ENCODE measurements at places on chromosomes 2 and 18.

- no peak for DNase-seq
These were observed 4.7 kb upstream of the KCNF1 start for GRCh38 chr2:10906926-10907625.

DNA sequence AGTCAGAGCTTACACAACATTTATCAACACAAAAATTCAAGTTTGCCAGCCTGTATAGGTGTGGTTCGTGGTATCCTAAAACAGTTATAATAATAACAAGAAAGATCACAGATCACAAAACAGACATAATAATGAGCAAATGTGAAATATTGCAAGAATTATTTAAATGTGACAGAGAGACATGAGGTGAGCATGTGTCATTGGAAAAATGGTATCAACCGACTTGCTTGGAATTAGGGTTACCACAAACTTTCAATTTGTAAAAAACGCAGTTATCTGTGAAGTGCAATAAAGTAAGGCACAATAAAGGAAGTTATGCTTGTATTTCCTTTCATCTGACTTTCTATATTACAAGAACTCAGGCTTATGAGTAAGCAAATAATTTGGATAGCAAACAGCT lies 116.8 kb downstream of the IKZF2 start:
- DNase-seq = no peak

GRCh38 chr2:106339132-106339531 lies 129.1 kb downstream of the RGPD3 start:
- DNase-seq = no peak

DNA sequence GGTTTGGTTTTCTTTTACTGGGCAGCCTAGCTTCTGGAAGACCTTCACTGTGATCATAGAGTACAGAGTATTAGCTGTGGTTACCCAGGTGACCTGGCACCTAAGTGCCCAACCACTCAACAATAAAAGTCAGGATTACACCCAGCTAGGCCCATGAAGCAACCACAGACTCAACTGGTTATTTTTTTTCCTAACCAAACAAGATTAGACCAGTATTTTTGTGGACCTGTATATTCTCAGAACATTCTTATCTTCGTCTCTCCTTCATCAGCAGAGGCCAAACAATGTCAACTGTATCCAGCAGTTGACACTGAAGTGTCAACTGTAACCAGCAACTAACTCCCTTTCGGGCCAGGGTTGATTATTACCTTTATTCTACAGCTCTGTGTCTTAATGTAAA lies 289.2 kb upstream of the SLC39A10 start:
- DNase-seq = no peak

GRCh38 chr2:103401621-103402020 lies 639.8 kb downstream of the TMEM182 start:
- DNase-seq = no peak

DNA sequence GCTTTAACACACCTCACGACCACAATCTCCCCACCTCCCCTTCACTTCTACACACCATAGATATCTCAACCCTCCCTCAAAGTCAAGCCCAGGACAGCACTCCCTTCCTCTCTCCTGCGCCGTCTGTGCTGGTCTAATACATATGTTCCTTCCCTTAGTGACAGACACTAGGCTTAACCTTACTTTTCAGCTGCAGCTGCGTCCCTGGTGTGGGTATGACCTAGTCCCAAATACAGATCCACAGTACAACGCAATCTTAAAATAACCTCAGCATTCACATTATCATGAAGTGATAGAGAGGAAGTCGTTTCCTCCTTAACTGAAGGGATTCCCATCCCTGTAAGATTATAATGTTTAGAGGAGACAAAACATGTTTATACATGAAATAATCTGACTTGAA lies 192.7 kb upstream of the TANK start:
- no peak for DNase-seq

- peak; percentile 10 for DNase-seq
These were observed 258.0 kb downstream of the MTX2 start for GRCh38 chr2:176526995-176527901.

DNA sequence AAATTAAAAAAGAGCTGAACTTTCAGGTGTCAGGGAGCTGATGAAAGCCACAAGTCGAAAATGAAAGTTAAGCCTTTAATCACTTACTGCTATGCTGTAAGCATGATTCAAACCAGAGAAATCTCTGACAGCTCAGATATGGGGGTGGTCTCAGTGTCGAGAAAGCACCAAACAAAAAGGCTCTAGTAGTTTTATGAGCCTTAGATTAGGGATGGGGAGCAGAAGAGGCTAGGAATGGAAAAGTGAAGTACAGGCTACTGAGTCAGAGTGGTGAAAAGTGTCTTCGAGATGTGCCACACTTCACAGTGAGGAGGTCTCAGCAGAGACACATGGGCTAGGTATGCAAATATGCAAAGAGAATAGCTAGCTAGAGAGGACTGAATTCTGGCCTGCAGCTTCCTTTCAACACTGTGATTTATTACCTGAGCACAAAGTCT lies 482.2 kb downstream of the SPAG16 start:
- peak; percentile 41 for DNase-seq

- DNase-seq = no peak
These were observed 1.8 kb upstream of the AGBL5 start for GRCh38 chr2:27049422-27050280.

DNA sequence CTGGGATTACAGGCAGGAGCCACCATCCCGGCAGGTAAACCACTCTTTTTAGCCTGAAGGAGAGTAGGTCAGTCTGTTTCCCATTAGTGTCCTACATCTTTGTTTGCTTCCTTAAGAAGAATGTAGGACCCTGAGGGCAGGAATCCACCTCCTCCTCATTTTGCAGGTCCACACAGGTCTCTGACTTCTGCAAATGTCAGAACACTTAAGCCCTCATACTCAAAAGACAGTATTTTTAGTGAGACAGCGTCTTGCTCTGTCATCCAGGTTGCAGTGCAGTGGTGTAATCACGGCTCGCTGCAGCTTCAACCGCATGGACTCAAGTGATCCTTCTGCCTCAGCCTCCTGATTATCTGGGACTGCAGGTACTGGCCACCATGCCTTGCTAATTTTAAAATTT lies 9.3 kb downstream of the PSTPIP2 start:
- DNase-seq = no peak

- no peak for DNase-seq
These were observed 129.1 kb upstream of the CAB39 start for GRCh38 chr2:230583581-230583980.

GRCh38 chr18:63240531-63241316 lies 78.8 kb downstream of the BCL2 start:
- DNase-seq = no peak

- DNase-seq = no peak
These were observed 1.3 kb downstream of the PLB1 start for GRCh38 chr2:28497206-28497605.

DNA sequence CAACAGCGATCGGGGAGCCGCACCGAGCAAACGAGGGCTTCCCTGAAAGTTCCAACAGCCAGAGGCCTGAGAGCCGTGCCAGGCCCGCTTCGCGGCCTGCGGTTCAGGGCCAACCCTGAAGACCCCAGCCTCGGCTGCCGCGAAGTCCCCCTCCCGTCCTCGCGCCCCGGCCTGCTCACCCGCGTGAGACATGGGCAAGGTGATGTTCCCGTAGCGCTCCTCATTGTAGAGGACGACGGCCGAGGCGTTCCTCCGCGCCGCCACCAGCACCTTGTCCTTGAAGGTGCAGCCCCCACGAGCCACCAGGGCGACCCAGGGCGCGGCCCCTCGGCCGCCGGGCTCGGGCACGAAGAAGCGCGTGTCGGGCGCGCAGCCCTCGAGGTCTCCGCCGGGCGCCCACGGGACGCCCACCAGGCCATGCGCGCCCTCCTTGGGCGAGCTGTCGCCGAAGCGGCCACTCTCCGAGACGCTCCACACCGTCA lies 510 bp downstream of the RNF149 start:
- DNase-seq = peak; percentile 16

GRCh38 chr2:181770150-181770549 lies 89.8 kb upstream of the NEUROD1 start:
- no peak for DNase-seq

DNA sequence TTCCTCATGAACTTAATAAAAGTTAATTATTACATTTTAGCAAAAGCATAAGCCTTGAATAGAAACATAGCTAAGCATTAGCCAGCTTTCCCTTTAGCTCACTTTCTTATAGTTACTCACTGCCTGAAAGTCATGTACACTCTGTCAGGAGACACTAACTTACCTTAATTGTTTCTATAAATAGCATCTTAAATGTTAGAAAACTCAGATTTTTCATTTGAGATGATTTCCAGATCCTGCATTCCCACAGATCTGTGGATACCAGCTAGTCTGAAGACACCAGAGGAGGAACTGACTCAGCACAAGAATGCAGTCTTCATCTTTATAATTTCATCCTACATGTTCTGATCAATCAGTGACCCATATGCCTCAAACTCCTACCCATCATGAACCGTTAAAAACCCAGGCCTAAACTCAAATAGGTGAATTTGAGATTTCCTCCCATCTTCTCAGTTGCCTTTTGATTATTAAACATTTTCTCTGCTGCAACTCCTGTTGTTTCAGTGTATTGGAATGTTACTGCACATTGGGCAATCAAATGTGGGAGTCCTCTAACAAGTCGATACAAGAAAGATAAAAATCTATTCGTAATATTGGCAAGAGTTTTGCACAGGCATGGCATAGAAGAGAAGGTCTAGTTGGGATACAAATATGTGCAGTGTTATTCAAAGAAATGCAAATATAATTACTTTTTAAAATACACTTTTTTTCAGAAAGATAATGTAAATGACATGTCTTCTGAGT lies 857.4 kb upstream of the CDH2 start:
- peak; percentile 27 for DNase-seq

DNA sequence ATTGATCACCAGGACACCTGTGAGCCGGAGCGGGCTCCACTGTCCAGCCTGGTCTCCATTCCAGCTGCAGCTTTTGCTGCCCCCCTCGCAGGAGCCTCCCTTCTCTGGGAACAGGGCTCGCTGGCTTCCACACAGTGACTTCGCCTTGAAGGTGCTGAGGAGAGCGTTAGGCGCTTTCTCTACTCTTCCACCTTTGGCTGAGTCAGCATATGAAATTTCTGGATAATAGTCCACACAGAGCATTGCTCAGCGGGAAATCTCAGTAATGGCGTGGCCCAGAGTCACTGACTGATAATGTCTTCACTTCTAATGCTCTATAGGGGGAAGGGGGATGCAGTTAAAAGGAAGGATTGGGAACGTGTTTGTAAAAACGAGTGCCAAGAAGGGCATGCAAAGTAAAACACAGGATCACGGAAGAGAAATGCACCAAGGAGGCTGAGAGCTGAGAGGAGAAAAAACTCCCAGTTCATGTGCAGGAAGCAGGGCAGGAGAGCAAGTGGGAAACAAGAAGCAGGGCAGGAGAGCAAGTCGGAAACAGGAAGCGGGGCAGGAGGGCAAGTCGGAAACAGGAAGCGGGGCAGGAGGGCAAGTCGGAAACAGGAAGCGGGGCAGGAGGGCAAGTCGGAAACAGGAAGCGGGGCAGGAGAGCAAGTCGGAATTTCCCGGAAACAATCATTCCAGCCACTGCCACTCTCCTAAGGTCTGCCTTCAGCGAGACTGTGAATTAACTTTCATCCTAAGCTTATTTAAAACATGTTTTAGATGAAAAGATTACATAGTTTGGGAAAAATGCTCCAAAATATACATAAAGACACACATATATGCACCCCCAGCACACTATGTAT lies 77.7 kb downstream of the MYT1L start:
- DNase-seq = no peak

DNA sequence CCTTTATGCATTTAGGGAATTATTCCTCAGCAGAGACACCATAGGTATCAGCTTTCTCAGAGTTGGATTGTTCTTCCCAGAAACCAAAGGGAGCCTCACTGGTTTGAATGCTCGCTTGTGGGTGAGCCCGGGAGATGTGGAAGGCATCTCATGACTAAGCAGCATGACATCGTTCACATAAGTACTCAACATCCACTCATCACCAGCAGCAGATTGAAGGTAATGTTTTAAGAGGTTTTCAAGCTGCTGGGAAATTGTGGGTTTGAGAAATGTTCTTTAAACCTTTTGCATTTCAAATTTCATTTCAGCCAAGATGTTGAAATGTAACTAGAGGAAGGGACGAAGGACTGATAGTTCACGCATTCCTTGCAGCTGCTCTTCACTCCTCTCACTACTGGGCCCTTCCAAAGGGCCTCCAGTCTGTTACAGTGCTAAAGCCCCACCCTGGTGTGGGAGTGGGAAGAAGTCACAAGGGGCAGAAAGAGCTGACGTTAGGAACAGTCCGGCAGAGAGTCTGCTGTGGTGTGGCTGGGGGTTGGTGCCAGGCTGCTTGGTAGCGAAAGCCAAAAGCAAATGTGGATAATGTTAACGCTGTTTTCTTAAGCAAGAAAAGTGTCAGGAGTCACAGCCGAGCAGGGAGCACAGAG lies 324.5 kb upstream of the EPHA4 start:
- peak; percentile 10 for DNase-seq

- DNase-seq = peak; percentile 97
These were observed 61.7 kb downstream of the MAP4K4 start for GRCh38 chr2:101759162-101759561.

DNA sequence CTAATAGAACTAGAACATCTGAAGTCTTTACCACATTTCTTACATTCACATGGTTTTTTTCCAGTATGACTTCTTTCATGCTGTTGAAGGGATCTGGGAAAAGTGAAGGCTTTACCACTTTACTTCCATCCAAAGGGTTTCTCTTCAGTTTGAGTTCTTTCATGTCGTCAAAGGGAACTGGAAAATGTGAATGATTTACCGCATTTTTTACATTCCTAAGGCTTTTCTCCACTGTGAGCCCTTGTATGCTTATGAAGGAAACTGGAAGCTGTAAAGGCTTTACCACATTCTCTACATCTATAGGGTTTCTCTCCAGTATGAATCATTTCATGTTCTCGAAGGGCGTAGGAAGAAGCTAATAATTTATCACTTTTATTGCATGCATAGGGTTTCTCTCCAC lies 46.7 kb downstream of the NBEAL1 start:
- DNase-seq = peak; percentile 79

GRCh38 chr2:46368401-46368800 lies 71.2 kb downstream of the EPAS1 start:
- no peak for DNase-seq

GRCh38 chr2:100376836-100377235 lies 40.6 kb downstream of the CHST10 start:
- no peak for DNase-seq

- DNase-seq = no peak
These were observed 12.3 kb downstream of the GKN2 start for GRCh38 chr2:68940369-68940768.

DNA sequence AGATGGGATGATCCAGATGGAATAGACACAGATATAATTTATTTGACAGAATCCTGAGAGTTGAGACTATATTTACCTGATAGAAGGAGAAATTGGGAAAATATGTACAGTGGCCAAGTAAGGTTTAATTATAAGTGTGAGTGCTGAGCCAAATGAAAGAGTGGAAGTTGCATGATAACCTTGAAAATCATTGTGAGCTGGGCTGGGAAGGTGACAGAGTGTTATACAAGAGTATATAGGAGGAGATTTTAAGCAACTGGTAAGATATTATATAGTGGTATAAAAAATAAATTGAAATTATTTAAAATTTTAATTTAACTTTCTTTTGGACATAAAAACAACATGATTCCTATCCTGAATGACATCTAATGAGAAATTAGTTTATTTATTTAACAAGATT lies 340.8 kb downstream of the NUP35 start:
- no peak for DNase-seq
